ENCODE measurements at places on chromosomes 11 and 22.

- no peak for DNase-seq
Observed at GRCh38 chr11:76553554-76554476, 109.0 kb downstream of the EMSY start.

GRCh38 chr11:3959015-3959902, 103.8 kb downstream of the STIM1 start:
- no peak for DNase-seq

GRCh38 chr11:39741066-39741465, 1718.4 kb downstream of the LRRC4C start:
- DNase-seq = no peak

GRCh38 chr11:100753571-100753970, 66.5 kb downstream of the ARHGAP42 start:
- DNase-seq = no peak

DNA sequence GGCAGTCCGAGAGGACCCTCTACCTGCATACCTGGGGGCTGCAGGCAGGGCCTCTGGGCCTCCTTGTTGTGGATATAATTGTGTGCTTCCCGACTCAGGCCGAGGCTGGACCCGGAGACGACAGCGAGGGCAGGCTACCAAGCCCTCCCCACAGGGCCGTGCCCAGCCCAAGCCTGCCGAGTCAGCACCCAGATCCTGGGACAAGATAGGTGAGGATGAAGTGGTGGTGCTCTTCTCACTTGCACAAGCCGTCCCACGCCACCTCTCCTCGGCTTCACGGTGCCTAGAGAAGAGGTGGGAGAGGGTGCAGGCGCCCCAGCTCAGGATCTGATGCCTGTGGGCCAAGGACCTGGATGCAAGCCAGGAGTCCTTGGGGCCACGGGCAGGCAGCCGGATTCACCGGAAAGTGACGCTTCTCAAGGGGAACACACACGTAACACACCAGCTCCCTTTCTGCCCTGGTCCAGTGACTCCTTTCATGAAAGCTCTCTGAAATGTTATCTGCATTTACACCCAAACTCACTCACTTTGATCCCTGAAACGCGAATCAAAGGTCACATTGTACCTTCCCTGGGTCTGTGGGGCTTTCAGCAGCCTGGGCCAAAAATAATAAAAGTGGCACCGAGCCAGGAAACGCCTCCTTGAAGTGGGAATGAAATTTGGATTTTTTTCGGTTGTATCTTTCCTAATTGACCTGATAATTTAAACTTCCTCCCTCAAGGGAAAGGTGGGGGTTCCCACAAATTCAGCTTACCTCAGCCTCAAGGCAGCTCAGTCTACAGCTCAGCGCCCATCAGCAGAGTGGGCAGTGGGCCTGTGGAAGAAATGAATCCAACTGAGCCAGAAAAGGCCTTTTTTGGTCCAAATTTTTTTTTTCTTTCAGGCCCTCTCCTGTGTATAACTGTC, 1.1 kb upstream of the GNB1L start:
- peak; percentile 35 for DNase-seq

- no peak for DNase-seq
Observed at GRCh38 chr11:117906126-117906525, 23.1 kb downstream of the TMPRSS13 start.

- no peak for DNase-seq
Observed at GRCh38 chr11:30585125-30585891, 845 bp downstream of the MPPED2 start.

DNA sequence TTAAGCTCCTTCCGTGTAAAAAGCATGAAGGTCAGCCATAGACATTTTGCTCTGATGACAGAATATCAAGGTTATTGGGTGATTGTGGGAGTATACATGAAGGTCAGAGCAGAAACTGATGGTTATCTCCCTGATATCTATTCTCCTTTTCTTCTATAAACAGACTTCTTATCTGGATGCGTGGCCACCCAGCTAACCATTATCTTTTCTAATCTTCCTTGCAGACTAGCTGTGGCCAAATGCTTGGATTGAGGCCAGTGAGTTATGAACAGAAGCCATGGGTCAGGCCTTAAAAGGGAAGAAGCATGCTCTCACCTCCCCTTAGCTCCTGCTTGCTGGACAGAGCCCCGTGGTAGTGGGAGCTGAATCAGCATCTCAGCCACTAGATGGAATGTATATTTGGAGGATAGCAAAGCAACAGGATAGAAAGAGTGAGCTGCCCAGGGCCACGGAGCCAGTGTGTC, 31.3 kb upstream of the LRRC55 start:
- no peak for DNase-seq

GRCh38 chr22:37219533-37219932, 7.3 kb upstream of the SSTR3 start:
- no peak for DNase-seq

DNA sequence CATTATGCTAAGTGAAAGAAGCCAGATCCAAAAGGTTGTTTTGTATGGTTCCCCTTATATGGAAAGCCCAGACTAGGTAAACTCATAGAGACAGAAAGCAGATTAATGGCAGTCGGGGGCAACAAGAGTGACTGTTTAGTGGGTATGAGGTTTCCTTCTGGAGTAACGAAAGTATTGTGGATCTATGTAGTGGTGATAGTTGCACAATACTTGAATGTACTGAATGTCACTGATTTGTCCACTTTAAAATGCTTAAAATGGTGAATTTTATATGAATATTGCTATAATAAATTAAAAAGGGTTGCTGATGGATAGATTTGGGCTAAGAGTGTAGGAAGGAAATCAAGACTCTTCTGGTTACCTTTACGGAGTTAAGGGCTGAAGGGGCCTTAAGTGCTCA, 10.0 kb upstream of the SGSM1 start:
- DNase-seq = no peak

- DNase-seq = no peak
Observed at GRCh38 chr11:64235437-64236161, 1.2 kb downstream of the VEGFB start.

DNA sequence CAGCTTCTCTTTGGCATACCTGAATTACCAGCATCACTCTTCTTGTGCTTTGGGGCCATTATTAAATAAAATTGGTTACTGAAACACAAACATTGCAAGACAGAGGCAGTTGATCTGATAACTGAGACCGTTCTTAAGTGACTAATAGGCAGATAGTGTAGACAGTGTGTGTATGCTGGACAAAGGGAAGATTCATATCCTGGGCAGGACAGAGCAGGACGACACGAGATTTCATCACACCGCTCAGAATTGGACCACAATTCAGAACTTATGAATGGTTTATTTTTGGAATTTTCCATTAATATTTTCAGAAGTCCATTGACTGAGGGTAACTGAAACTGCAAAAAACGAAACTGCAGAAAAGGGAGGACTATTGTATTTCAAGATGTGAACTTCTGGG, 68.6 kb downstream of the LDLRAD3 start:
- DNase-seq = no peak

- DNase-seq = no peak
Observed at GRCh38 chr11:94018721-94019120, 2.4 kb upstream of the HEPHL1 start.

GRCh38 chr11:43962383-43963278, 20.2 kb downstream of the C11orf96 start:
- DNase-seq = no peak

GRCh38 chr11:63843041-63843440, 4.1 kb downstream of the MARK2 start:
- DNase-seq = no peak

DNA sequence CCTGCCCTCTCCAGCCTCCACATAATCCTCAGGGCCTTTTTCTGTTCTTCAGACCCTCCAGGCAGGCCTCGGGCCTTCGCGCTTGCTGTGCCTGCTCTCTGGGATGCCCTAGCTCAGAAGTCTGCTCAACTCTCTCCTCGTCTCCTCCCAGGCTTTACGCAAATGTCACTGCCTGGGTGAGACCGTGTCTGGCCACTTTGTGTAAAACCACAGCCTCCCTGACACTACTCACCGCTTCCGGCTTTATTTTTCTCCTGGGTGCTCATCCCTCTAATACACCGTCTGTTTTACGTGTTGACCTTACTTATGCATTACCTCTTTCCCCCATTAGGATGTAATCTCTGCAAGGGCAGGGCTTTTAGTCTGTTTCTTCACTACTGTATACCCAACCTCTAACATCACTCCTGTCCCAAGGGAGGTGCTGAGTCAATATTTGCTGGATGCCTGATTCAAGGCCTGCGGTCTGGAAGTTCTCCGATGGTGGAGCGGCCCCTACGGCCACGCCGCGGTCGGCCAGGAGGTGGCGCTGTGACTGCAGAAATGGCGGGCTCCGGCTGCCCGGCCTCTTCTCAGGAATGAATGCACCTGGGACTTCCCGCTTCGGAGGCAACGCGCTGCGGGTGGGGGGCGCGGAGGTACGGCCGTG, 58.2 kb upstream of the THY1 start:
- DNase-seq = peak; percentile 54

- DNase-seq = no peak
Observed at GRCh38 chr11:27700351-27701301, at the start of gene BDNF. Gene BDNF (minus strand): TSS chr11:27700455. CDS start chr11:27658564, 41,891 bp downstream.

DNA sequence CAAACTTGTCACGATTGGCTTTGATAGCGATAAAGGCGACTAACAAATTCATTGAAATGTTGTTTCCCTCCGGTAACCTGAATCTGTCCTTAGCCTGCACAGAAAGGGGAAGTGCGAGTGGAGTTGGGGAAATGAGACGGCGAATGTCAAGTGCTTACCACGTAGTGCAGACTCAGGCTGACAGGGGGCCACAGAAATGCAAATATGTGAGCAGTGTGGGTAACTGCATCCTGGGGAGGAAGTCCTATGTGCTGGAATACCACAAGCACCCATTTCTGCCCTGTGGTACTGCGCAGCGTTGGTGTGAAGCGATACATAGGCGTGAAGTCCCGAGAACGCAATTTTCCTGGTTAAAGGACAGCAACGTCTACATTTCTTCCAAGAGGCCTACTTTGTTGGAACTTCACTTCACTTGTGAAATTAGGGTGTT, 869 bp upstream of the EIF4ENIF1 start:
- DNase-seq = peak; percentile 36

DNA sequence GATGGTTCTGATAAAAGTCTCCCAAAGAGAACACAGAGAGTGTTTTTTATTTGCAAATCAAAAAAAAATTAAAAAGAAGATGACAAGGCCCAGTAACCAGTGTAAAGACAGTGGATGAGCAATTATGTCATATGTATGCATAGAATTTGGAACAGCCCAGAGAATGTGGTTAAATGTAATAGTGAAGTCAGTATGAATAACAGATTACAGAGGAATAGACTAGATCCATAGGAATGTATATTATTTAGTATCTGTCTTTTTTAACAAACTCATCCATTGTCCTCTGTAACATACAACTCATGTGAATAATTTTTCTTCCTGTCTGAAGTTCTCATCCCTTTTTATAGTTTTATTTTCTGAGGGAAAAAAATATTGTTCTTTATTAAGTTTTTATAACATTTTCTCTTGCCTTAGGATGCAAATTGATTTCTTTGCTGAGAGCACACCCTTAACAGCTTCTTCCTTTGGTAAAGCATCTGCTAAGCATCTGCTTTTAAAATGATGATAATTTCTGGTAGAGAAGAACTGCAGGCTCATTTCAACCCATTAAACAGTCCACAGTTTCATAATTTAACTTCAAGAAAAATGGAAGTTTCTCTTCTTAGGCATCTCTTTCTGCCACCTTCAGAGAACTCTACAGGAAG, 266.5 kb upstream of the MTNR1B start:
- no peak for DNase-seq

DNA sequence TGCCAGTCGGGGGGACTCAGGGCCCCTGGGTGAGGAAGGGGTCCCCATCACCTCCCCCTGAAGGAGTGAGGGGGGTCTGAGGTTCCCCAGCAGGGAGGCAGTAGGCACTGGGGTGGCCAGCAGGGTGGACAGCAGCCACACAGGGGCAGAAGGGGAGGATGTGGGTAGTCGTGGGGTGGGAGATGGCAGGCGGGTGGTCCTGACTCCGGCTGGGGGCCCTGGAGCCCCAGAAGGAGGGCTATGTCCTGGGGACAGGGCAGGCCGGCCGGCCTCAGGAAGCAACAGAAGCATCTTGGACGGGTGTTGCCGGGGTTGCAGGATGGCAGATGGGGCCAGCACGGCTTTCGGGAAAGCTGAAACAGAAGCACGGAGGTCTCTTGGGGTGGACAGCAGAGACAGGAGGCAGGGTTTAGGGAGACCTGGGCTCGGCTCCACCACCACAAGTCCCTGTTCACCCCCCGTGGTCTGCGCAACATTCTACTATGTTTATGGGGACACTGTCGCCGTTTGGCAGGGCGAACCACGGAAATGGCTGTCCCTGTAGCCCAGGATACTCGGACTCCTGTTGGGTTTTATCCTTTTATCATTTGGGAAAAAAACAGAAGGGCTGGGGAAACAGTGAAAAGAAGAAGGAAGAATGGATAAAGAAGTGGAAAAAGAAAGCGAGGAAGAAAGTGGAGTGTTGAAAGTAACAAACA, 14.1 kb downstream of the VWCE start:
- no peak for DNase-seq

- DNase-seq = no peak
Observed at GRCh38 chr11:104918113-104918824, 20.0 kb upstream of the CASP12 start.

GRCh38 chr11:56183459-56183858, 7.0 kb downstream of the OR5J2 start:
- no peak for DNase-seq

DNA sequence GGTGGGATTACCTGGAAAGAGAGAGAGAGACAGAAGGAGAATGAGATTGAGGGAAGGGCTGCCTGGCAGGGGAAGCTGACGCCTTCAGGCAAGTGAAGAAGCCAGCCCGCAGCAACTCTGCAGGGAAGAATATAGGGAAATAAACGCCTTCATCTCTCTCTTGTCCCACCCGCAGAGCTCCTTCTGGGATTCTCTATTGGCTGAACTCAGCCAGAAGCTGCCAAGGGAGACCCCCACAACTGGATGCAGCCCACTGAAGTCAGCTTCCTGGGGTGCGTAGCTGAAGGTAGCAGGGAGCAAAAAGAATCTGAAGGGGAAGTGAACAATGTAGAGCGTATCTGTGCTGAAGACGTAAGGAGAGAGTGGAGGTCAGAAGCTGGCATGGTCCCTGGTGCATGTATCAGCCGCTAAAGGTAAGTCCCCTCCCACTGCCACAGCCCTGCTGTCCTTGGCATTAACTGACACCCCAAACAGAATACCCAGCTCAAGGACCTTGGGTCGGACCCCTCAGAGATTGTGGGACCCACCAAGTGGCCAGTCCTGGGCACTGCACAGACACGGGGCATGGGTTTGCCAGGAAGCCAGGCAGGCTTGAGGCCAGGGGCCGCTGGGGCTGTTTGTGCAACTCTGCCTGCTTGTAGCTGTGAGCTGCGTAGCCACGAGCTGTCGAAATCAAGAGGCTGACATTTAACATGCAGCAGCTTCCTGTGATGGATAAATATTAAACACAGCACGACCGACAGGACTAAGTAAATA, 469.9 kb downstream of the MN1 start:
- DNase-seq = no peak

GRCh38 chr11:134414766-134415765, 3.0 kb upstream of the B3GAT1 start:
- no peak for DNase-seq

- no peak for DNase-seq
Observed at GRCh38 chr11:130814440-130815096, 101.7 kb downstream of the SNX19 start.

DNA sequence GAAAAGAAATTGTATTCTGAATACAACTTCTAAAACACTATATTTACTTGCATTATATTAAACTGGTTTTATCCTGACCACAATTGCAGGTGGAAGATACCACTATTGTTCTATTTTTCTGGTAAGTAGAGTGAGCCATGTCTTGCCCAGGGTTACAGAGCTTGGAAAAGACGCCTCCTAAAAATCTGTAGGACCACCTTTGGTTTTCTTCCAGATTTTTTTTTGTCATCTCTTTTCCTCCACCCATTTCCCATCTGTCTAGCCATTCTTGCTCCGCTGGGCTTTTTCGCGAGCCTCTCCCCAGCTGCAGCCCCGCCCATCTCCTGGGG, 294 bp upstream of the MTMR3 start:
- DNase-seq = no peak

- no peak for DNase-seq
Observed at GRCh38 chr22:29816128-29816527, 21.9 kb downstream of the ASCC2 start.

All from activated T-cell treated with anti-CD3 and anti-CD28 coated beads for 4 hours (primary cell).